ENCODE measurements at places on chromosomes 4 and X. TPM values are rescaled to one million over a fixed set of nuclear protein-coding genes. Genes with fewer than 3 reads are reported as not detected.

GABRG1 gene
- total RNA-seq, result 0.88 TPM

HTT gene
- 48.0 TPM for total RNA-seq

FGFBP1 gene
- 21.7 TPM for total RNA-seq

DCHS2 gene
- total RNA-seq, result 0.76 TPM

NWD2 gene
- total RNA-seq, result 1.5 TPM

COL4A6 gene
- total RNA-seq, result 20.8 TPM

NAP1L5 gene
- 5.2 TPM for total RNA-seq

PHKA1 gene
- total RNA-seq, result 10.9 TPM

- DNase-seq, result no peak
Observed at GRCh38 chr4:26268246-26268645, 52.6 kb upstream of the RBPJ start.

GRCh38 chr4:126061655-126062054 is 746.9 kb downstream of the FAT4 start:
- DNase-seq, result no peak

DNA sequence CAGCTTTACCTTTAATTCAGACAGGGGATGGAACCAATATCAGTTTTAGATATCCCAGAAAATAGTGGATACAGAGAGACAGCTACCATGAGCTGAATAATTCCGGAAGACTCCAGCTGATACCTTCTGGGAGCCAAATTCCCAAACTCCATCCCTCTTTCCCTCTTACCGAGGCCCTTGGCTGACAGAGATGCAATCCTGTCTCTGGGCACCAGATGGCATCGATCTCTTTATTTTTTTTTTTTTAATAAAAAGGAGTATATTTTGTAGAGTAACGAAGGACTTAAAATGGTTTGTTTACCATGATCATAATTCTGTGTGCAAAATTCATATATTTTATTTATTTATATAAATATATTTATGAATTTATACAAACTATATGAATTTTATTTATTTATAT is 31.0 kb downstream of the RAB40A start:
- DNase-seq, result no peak

- no peak for DNase-seq
Observed at GRCh38 chrX:130593911-130594310, 192.1 kb downstream of the RBMX2 start.

- no peak for DNase-seq
Observed at GRCh38 chrX:43962636-43963035, 10.6 kb downstream of the NDP start.

DNA sequence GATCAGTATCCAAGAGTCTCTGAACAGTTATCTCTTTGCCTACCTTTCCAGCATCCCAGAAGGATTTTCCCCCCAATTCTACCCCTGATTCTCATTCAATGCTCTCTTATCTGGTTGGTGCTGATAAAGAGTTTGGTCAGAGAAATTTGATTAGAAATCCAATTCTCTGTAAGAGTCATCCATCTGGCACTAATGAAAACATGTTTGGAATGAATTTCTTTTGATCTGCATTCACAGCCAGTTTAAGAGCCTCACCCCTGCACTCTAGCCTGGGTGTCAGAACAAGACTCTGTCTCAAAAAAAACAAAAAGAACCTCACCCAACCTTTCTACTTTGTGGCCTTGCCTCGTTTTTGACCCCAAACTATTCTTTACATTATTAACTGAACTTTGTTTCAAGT is 122.1 kb downstream of the MANBA start:
- no peak for DNase-seq

DNA sequence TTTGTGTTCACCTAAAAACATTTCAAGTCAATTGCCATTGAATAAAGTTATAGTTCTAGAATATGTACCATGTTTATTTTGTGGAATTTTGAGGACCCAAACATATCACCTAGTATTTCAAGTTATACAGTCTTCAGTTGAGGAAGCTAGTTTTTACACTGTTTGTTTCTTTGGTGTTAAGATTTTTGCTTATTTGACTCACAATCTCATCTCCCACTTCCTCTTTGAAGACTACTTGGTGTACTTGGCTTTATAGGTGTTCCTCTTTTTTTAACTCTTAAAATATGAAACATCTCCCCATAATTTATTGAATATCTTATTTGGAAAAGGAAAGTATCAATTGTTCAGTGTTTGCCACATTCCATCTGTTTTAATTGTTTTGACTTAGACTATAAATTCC is 675.4 kb downstream of the RAPGEF2 start:
- DNase-seq, result no peak

DNA sequence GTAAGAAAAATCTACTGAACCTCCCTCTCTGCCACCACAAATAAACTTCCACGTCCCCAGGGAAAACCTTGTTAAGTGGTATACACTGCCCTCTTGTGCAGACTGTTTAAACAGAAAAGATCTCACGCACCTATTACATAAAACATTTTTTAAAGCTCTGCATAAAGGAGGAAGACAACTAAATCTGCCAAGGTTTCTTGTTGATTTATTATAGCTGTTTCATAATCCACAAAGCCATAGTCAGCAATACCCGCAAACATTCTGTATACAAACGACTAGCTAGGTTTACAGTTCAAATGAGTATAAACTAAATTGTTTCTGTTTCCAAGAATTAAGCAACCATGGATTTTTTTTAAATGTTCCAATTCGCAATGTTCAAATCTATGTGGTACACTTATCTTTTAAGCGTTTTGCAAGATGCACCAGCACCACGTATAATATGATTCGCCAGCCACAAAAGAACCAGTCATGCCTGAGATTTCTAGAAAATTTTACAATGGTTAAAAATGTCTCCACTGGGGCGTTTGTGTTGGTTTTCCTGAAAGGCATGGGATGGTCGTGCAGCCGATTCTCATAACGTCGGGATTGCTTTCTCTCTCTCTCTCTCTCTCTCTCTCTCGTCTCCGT is 164.6 kb downstream of the PRKX start:
- no peak for DNase-seq

- DNase-seq, result no peak
Observed at GRCh38 chr4:145589916-145590702, 29.1 kb upstream of the MMAA start.

- peak; percentile 24 for DNase-seq
Observed at GRCh38 chrX:153297376-153297775, 24.2 kb downstream of the PNMA6F start.

GRCh38 chrX:132694382-132694781 is 205.5 kb upstream of the MBNL3 start:
- DNase-seq, result no peak

- DNase-seq, result no peak
Observed at GRCh38 chrX:71195964-71196649, 26.9 kb upstream of the GJB1 start.

- DNase-seq, result no peak
Observed at GRCh38 chrX:107675823-107676555, 47.7 kb downstream of the PRPS1 start.

DNA sequence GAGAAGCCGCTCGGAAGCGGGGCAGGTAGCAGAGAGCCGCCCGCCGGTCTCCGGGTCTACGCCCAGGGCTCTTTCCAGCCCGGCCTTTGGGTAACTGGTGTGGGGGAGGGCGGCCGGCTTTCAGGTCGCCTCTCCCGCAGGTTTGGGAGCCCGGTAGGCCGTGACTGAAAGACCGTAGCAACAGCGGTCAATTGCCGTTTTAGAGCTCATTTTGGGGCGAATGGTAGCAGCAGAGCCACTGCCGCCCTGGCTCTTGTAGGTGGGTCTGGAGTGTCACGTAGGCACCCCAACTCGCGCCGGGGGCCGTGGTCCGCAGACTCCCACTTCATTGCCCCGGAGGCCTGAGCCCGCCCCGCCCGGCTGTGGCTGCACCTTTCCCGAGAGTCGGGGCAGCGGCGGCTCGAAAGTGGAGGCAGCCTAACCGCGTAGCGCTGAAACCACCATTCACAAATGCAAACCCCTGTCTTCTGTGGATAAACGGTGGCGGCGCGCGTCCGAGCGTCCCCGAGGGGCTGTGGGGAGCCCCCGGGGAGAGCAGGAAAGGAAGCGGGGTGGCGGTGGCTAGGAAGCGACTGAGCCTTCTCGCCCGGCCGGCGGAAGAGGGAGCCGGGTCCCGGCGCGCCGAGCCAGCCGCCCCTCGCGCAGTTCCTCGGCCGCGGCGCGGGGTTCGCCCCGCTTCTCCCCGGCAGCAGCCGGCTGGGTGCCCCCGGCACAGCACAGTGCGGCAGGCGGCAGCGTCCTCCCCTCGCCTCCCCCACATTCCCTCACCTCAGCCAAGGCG is 2185.1 kb upstream of the TENM3 start:
- peak; percentile 75 for DNase-seq

GRCh38 chr4:1244081-1244977 is 4.6 kb downstream of the CTBP1 start:
- no peak for DNase-seq

- no peak for DNase-seq
Observed at GRCh38 chr4:183348706-183349659, 26.8 kb upstream of the CLDN24 start.

- no peak for DNase-seq
Observed at GRCh38 chr4:968621-969394, 4.6 kb downstream of the DGKQ start.

DNA sequence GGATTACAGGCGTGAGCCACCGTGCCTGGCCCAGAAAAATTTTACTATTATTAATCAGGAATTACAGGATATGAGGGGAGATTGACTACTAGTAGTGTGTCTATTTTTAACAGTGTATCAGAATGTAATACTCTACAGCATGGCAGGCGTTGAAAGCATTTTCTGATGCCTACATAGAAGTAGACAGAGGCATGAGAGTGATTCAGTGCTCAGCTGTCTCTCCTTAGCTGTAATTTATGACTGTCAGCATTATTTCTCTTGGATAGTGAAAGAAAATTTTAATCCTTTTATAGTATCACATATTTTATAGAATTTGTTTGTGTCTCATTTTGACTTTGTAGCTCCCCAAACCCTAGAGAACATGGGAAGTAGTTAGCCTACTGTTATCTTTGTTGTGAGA is 20.7 kb downstream of the ARHGAP24 start:
- DNase-seq, result no peak

- no peak for DNase-seq
Observed at GRCh38 chrX:63782515-63782914, 2.5 kb downstream of the ARHGEF9 start.

DNA sequence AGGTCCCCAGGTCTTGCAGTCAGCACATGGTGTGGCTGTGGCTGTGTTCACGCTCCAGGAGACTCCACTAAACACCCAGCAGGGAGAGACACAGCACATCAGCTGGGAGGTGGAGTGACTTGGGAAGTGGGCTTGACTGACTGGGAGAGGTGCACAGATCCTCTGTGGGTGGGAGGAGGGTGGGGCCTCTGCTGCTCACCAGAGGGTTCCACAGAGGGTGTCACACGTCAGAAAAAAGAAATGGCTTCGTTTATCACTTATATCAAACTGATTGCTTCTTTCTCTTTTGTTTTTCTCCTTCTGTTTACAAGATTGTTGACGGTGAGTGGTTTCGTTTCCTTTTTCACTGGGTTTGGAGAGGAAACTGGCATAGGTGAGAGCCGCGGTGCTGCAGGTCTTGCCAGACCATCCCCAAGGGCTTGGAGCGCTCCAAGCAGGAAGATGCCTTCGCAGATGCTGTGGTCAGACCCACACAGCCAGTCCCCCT is 24.8 kb upstream of the FAM193A start:
- DNase-seq, result no peak
